ENCODE measurements at places on chromosomes 11 and 22.
A peak's percentile ranks its signal among the peaks of the same experiment; 100 is the strongest.

DNA sequence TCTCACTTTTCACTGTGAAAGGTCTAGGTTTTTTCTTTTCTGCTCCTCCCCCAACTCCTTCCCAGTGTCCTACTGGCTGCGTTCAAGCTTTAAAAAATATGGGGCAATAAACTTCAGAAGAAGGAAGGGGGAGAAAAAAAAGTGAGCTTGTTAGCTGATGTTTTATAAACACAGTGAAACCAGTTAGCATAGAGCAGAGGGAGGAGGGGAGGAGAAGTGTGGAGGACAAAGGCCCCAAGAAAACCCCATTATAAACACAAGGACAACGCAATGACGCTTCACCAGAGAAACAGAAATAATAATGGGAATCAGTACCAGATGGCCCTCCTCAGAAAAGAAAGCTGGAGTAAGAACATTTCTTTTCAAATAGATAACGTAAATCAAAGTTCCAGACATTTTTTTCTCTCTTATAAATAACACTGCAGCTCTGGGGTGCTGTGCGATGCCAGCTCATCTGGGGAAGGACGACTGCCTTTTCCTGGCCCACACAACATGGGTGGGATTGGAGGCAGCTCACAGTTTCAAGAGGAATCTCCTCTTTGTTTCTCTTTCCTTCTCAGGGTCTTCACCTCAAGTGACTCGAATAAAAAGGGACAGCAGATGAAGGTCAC, 235.4 kb upstream of the NARS2 start:
- no peak overlapping the region for H3K4me3 ChIP-seq
- peak overlapping the region; percentile 75 for H3K27ac ChIP-seq
- no peak for DNase-seq
- peaks cover 26% of the 10 kb centered on the region for H3K4me1 ChIP-seq
- no peaks in the 10 kb centered on the region for H3K27me3 ChIP-seq

- H3K36me3 ChIP-seq: no peaks in the 10 kb centered on the region
- no peaks in the 10 kb centered on the region for H3K27me3 ChIP-seq
- no peak for DNase-seq
Observed at GRCh38 chr22:29145321-29146072, 60.2 kb upstream of the EMID1 start.

- no peaks in the 10 kb centered on the region for H3K36me3 ChIP-seq
- H3K4me1 ChIP-seq: peaks cover 12% of the 10 kb centered on the region
- H3K4me3 ChIP-seq: no peak overlapping the region
- no peak overlapping the region for H3K27ac ChIP-seq
- DNase-seq: no peak
- H3K27me3 ChIP-seq: no peaks in the 10 kb centered on the region
Observed at GRCh38 chr11:10526974-10527918, 13.7 kb downstream of the RNF141 start.

DNA sequence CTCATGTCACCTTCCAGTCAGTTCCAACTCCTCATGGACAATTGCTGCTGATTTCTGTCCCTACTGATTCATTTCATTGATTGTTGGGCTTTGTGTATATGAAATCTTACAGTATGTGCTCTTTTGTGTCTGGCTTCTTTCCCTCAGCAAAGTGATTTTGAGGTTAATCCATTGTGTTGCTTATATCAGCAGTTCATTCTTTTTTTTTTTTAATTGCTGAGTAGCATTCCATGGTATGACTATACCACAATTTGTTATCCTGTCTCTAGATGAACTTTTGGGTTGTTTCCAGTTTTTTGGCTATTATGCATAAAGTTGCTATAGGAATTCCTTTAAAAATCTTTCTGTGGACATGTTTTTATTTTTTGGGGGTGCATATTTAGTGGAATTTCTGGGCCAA, 59.9 kb downstream of the NXPE1 start:
- DNase-seq: no peak
- H3K36me3 ChIP-seq: no peaks in the 10 kb centered on the region
- no peaks in the 10 kb centered on the region for H3K4me1 ChIP-seq
- H3K27ac ChIP-seq: no peak overlapping the region
- no peak overlapping the region for H3K4me3 ChIP-seq

- no peak overlapping the region for H3K27ac ChIP-seq
- no peak overlapping the region for H3K4me3 ChIP-seq
- H3K27me3 ChIP-seq: no peaks in the 10 kb centered on the region
Observed at GRCh38 chr11:128704517-128704916, 10.6 kb downstream of the FLI1 start.

- peak overlapping the region; percentile 96 for H3K27ac ChIP-seq
- DNase-seq: no peak
- peaks cover 46% of the 10 kb centered on the region for H3K4me1 ChIP-seq
- H3K36me3 ChIP-seq: peaks cover 9% of the 10 kb centered on the region
Observed at GRCh38 chr11:6481924-6482275, 599 bp downstream of the TIMM10B start.

GRCh38 chr11:76153571-76153923, 52.8 kb downstream of the WNT11 start:
- H3K27me3 ChIP-seq: no peaks in the 10 kb centered on the region
- no peak for DNase-seq
- peaks cover 23% of the 10 kb centered on the region for H3K4me1 ChIP-seq
- no peaks in the 10 kb centered on the region for H3K36me3 ChIP-seq

DNA sequence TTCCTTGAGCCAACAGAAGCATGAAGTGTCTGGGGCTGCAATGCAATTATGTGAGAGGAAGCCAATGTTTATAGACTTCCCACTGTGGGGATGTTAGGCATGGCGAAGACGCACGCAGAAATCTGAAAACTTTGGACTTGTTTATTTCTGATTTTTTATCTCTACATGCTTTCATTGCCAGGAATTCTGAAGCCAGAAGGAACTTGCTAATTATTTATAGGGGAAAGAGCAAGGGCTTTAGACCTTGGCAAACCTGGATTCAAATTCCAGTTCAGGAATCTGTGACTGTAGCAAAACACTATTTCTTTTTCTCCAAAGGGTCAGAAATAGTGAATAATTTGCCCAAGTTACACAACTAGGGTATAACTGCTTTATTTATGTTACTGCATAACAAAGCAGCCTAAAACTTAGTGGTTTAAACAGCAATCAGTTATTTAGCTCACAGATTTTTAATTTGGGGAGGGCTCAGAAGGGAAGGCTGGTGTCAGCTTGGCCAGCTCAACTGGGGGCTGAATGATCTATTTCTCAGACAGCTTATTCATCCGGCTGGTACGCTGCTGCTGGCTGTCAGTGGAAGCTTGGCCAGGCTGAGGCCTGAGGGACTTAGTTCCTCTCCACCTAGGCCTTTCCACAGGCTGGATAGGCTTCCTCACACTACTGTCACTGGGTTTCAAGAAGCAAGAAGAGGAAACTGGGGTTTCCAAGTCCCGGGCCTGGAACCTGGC, 1.9 kb upstream of the OR6Q1 start:
- DNase-seq: no peak
- no peaks in the 10 kb centered on the region for H3K36me3 ChIP-seq
- no peak overlapping the region for H3K4me3 ChIP-seq
- peaks cover 6% of the 10 kb centered on the region for H3K4me1 ChIP-seq
- no peaks in the 10 kb centered on the region for H3K27me3 ChIP-seq

GRCh38 chr11:47553406-47553743, 443 bp upstream of the CELF1 start:
- H3K4me3 ChIP-seq: peak overlapping the region; percentile 92
- H3K36me3 ChIP-seq: no peaks in the 10 kb centered on the region
- peak overlapping the region; percentile 96 for H3K27ac ChIP-seq
- H3K27me3 ChIP-seq: no peaks in the 10 kb centered on the region
- H3K4me1 ChIP-seq: peaks cover 24% of the 10 kb centered on the region

- H3K36me3 ChIP-seq: peaks cover 63% of the 10 kb centered on the region
- no peak overlapping the region for H3K27ac ChIP-seq
- H3K27me3 ChIP-seq: no peaks in the 10 kb centered on the region
- DNase-seq: no peak
- no peaks in the 10 kb centered on the region for H3K4me1 ChIP-seq
Observed at GRCh38 chr22:31821572-31821971, 67.8 kb downstream of the DEPDC5 start.

GRCh38 chr11:78022397-78023396, at the start of gene KCTD14:
TSS of gene KCTD14 (minus strand) at chr11:78023276. CDS start at chr11:78023249, 27 bp downstream.
- peak; percentile 69 for DNase-seq
- H3K27ac ChIP-seq: peak within 1 kb of the TSS; percentile 76
- H3K36me3 ChIP-seq: no peaks in the 10 kb centered on the region

DNA sequence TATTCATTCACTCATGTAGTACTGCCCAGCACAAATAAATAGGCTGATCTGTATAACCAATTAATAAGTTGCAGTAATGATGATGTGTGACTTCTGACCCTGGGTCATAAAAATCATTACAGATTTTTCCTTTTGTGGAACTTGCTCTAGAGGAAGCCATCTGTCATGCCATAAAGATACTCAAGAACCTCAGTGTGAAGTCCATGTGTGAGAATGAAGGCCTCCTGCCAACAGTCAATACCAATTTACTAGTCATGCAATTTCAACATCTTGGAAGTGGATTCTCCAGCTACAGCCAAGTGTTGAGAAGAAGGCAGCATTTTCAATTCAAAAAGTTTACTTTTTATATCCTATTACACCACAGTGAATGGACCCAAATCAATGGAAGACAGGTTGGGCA, 435.6 kb upstream of the LRRC4C start:
- no peaks in the 10 kb centered on the region for H3K4me1 ChIP-seq
- no peak overlapping the region for H3K4me3 ChIP-seq
- no peaks in the 10 kb centered on the region for H3K27me3 ChIP-seq
- no peak for DNase-seq
- no peak overlapping the region for H3K27ac ChIP-seq

DNA sequence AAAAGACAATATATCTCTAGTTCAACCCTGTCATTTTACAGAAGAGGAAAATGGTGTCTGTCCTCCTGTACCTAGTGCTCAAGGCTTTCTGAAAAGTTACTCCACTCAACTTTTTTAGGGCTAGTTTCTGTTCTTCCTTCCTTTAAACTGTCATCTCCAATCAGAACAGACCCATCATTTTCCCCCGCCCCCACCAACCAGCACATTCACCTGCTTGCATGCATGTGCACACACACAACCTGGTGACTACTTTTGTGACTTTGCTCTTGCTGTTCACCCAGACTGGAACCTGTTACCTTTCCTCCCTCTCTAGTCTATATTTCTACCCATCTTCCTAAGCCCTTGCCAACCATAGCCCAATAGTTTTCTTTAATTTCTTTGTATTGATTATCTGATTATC, 5.6 kb downstream of the FBXO7 start:
- H3K36me3 ChIP-seq: peaks cover 5% of the 10 kb centered on the region
- H3K4me3 ChIP-seq: no peak overlapping the region

DNA sequence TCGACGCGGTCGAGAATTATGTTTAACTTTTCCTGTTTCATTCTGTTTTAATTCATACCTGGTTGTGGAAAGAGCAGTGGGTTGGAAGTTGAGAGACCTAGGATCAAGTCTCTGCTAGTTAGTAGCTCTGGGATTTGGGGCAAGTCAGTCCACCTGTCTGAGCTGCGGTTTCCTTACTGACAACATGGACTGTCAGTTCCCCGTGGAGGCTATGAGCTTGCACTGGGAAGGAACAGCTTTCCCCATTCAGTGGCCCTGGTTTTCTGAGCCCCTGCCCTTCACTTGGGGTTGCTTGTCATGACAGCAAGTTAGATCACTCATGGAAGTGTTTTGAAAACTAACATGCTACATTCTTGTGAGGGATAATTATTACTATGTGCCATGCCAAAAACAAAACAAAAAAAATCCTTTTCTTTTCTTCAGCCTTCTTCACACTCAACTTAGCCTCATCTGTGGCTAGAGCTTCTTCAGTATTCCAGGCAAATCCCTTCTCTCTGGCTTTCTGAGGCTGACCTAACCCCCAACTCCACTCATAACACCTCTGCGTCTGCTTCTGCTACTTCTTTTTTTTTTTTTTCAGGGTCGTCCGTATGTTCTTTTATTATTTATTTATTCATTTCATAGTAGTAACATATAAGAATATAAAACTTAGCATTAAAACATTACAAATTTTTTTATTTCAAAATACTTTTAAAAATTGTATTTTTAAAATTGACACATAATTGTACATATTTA, 43.0 kb upstream of the ZBED5 start:
- H3K4me1 ChIP-seq: peaks cover 25% of the 10 kb centered on the region
- H3K4me3 ChIP-seq: no peak overlapping the region
- peak overlapping the region; percentile 96 for H3K27ac ChIP-seq
- DNase-seq: no peak
- no peaks in the 10 kb centered on the region for H3K36me3 ChIP-seq

DNA sequence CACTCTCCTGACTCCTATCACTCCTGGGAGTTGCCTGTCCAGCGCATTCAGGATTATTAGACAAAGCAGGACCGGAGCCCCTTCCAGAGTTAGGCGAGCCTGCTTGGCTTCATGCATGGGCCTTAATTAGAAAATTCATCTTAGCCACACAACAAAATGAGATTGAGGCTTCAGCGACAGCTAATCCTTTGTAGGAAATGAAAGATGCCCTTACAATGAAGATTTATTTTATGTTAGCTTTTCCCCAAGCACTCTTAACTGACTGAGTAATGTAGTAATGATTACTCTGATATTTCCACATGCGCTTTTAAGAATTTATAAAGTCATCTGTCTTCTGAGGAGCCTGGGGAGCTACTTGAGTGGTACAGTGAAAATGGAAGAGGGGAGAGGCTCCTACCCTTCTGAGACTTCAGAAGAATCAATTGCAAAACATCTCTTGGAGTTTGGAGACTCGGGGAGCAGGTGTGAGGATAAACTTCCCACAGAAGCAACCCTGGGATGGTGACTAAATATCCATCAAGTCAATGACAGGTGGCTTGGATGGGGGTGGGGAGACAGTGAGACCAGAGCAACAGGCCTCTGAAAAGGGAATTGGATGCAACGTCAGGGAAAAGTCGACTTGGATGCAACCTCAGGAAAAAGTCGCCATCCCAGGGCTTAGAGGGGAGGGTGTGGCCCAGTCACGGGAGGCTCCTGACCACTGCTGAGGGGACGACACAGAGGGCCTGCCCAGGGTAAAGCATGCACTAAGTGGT, 434.5 kb upstream of the B3GAT1 start:
- peaks cover under 1% of the 10 kb centered on the region for H3K27me3 ChIP-seq
- DNase-seq: no peak
- H3K27ac ChIP-seq: no peak overlapping the region
- no peak overlapping the region for H3K4me3 ChIP-seq
- H3K4me1 ChIP-seq: no peaks in the 10 kb centered on the region
- no peaks in the 10 kb centered on the region for H3K36me3 ChIP-seq

GRCh38 chr11:46246521-46246920, 30.9 kb upstream of the CREB3L1 start:
- no peak overlapping the region for H3K4me3 ChIP-seq
- no peaks in the 10 kb centered on the region for H3K36me3 ChIP-seq
- no peak for DNase-seq
- no peak overlapping the region for H3K27ac ChIP-seq
- H3K4me1 ChIP-seq: peaks cover 30% of the 10 kb centered on the region

- H3K27ac ChIP-seq: no peak overlapping the region
- DNase-seq: peak; percentile 39
- H3K4me1 ChIP-seq: peaks cover 3% of the 10 kb centered on the region
- H3K36me3 ChIP-seq: no peaks in the 10 kb centered on the region
- H3K27me3 ChIP-seq: no peaks in the 10 kb centered on the region
Observed at GRCh38 chr11:128575961-128576350, 11.4 kb downstream of the ETS1 start.

DNA sequence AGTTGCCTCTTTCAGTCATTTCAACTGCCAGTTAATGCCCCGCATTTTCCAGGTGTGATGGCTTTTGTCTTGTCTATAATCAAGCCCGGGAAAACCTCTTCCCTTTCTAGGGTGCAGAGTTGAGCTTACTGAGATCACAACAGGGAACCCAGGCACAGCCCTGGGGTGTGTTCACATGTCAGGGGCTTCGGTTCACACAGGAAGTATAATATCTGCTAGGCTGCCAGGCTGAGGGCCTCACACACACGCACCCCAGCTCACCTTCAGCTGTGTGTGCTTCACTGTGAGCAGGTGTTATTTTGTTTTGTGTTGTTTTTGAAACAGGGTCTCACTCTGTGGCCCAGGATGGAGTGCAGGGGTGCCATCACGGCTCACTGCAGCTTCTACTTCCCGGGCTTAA, 9.7 kb upstream of the SOX10 start:
- no peaks in the 10 kb centered on the region for H3K4me1 ChIP-seq
- no peaks in the 10 kb centered on the region for H3K36me3 ChIP-seq
- no peak for DNase-seq
- H3K4me3 ChIP-seq: no peak overlapping the region
